ENCODE measurements at places on chromosomes 13 and 19. TPM values are rescaled to one million over a fixed set of nuclear protein-coding genes. Genes with fewer than 3 reads are reported as not detected.

Gene GNG8
- total RNA-seq: not detected

Gene FUT3
- 32.0 TPM for total RNA-seq

Gene C19orf85
- total RNA-seq: not detected

Gene MOB3A
- 51.0 TPM for total RNA-seq

Gene TMTC4
- 17.8 TPM for total RNA-seq

Gene ANGPTL8
- not detected for total RNA-seq

Gene DHDH
- total RNA-seq: not detected

Gene PRODH2
- total RNA-seq: not detected

Gene TMEM38A
- total RNA-seq: 3.2 TPM

Gene HRC
- 5.1 TPM for total RNA-seq

Gene FGF21
- not detected for total RNA-seq

Gene CD33
- 4.0 TPM for total RNA-seq

Gene ZNF723
- not detected for total RNA-seq

DNA sequence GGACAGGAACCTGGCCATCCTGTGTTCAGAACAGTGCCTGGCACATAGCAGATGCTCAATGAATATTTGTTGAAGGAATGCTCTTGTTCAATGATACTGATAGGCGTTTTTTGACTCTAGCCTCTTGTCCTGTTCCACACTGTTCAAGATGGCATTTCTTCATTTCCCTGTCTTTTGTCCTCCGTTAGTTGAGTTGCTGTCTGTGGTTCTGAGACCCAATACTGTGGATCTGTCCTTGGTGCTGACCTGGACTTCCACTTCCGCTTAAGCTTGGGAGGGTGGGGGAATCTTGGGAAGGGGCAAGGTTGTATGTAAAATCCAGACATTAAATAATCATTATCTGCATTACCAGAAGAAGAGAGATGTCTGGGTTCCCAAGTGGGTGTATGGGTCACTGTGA lies 8.3 kb upstream of the KCNN4 start:
- no peak for DNase-seq

GRCh38 chr19:19081642-19082151 lies 17.9 kb downstream of the SLC25A42 start:
- DNase-seq: no peak

DNA sequence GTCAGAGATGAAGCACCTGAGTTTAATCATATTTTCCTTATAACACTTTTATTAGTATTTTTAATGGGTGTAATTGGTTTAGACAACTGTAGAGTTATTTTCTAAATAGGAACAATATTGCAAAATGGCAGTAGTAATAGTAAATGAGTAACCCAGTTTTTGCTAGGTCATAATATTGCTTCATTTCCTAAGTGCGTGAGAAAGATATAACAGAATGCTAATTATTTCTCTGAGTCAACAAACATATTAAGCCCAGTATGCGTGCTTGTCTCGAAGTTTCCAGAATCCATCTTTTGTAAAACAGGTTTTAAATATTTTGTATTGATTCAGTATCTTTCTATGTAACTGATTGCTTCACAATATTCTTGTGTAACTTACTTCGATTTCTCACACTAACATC lies 315.3 kb downstream of the MYO16 start:
- DNase-seq: no peak

- no peak for DNase-seq
Measured at GRCh38 chr19:16309643-16310042, 15.0 kb upstream of the KLF2 start.

GRCh38 chr13:112887151-112887550 lies 81.9 kb upstream of the MCF2L start:
- DNase-seq: no peak

- DNase-seq: no peak
Measured at GRCh38 chr19:17505223-17505622, 6.2 kb upstream of the PGLS start.

- DNase-seq: no peak
Measured at GRCh38 chr13:39353988-39354387, 249.0 kb downstream of the LHFPL6 start.

DNA sequence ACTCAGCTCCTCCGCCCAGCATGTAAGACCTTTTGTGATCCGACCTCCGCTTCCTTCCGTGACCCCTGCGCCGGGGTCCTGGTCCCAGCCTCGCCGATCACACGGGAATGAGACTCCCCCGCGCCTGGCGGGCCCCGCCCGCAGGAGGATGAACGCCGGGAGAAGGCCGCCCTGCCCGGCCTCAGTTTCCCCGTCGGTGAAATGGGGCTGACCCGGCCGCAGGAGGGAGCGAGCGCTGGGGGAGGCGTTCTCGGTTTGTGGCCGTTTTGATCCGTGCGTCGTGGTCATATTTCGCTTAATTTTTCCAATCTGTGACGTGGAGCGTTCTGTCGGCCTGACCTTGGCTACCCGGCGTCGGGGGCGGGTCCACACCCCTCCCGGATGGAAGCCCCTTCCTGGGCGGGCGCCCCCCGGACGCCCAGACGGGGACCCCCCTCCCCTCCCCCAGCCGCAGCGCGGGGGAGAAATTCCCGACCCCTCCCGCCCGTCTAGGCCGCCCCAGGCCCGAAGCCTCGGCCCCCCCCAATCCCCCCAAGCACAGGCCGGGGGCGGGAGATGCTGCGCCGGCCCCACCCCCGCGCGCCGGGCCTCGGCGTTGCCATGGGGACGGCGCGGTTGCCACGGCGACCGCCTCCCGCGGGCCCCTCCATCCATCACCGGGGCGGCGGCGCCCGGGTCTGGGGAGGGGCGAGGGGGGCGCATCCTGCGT lies 11.1 kb downstream of the PALM start:
- DNase-seq: no peak

DNA sequence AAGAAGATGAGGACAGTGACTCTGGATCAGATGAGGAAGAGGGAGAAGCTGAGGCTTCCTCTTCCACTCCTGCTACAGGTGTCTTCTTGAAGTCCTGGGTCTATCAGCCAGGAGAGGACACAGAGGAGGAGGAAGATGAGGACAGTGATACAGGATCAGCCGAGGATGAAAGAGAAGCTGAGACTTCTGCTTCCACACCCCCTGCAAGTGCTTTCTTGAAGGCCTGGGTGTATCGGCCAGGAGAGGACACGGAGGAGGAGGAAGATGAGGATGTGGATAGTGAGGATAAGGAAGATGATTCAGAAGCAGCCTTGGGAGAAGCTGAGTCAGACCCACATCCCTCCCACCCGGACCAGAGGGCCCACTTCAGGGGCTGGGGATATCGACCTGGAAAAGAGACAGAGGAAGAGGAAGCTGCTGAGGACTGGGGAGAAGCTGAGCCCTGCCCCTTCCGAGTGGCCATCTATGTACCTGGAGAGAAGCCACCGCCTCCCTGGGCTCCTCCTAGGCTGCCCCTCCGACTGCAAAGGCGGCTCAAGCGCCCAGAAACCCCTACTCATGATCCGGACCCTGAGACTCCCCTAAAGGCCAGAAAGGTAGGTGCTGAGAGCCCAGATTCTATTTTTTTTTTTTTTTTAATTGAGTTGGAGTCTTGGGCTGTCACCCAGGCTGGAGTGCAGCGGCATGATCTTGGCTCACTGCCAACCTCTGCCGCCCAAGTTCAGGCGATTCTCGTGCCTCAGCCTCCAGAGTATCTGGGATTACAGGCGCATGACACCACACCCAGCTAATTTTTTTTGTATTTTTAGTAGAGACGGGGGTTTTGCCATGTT lies 2.3 kb downstream of the PPP1R15A start:
- DNase-seq: no peak

GRCh38 chr13:100773429-100773828 lies 98.8 kb upstream of the TMTC4 start:
- DNase-seq: no peak

- DNase-seq: no peak
Measured at GRCh38 chr13:87656306-87656705, 14.9 kb upstream of the SLITRK5 start.

- peak; percentile 89 for DNase-seq
Measured at GRCh38 chr19:41958367-41959055, 610 bp downstream of the RABAC1 start.

DNA sequence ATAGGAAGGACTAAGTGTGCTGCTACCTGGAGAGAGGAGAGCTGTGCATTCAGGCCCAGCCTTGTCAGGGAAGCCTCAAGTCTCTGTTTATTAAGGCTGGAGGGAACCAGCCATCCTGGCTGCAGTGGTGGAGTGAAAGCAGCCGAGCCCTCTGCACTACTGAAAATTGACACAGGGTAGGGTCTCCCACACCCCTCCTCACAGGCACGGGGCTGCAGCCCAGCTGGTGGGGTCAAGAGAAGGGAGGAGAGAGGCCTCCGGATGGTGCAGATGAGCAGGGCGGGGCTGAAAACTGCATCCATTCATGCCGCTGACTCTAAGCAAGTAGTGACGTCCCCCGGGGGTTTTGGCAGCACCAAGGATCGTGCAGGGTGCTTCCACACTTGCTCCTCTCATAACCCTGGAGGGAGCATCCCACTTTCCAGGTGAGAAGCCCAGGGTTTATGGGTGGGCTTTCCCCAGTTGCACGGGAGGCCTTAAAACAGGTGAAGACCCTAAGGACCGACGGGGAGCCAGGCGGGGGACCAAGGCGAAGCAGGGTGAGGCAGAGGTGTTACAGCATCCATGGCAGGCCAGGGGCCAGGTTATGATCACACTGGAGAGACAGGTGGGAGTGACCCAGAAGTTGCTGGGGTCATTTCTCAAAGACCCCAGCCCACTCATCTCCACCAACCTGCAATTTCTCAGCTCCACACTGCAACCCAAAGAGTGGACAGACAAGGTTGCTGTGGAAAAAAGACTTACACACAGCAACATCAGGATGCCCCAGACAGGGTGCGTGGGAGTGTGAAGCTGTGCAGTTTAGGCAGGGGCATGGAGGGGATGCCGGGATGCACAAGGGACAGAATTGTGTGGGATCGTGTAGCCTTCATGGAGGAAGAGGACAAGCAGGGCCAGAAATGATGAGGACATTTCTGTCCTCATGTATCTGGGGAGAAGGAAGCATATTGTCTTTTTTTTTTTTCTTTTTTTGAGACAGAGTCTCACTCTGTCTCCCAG lies 36.8 kb downstream of the VSTM2B start:
- no peak for DNase-seq

DNA sequence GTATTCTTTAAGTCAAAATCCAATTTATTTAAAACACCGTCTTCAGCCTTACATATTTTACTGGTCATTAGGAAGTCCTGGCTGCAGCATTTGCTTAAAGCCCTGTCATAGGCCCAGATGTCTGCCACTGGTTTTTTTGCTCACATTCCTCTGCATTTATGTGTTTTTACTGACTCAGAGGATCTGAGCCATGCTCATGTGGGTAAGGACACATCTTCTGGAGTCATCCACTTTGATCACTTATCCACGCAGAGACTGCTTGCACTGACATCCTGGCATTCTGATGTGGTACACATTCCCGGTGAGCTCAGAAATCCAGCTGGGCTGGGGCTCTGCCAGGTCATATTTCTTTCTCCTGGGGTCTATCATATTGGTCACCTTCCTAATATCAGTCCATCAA lies 531.7 kb upstream of the ARGLU1 start:
- DNase-seq: no peak

DNA sequence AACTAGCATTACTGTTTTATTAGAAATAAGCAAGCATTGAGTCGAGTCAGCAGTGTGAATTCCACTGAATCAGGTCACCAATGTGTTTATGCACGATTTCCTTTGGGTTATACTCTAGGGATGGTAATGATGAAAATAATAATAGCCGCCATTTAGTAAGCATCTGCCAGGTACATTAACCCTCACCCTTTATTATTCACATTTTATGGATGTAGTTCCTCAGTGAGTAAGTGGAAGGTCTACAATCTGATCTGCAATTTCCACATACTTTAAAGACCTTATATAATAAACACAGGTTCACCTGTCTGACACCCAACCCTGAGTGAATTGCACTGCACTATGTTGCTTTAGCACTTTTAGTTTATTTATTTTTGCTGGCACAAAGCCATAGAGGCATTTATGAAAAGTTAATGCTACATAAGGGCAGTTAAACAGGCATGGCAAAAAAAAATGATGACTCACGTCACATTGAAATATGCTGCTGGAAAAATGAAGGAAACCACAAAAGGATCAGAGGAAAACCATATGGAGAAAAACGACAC lies 122.4 kb downstream of the TRPC4 start:
- no peak for DNase-seq

DNA sequence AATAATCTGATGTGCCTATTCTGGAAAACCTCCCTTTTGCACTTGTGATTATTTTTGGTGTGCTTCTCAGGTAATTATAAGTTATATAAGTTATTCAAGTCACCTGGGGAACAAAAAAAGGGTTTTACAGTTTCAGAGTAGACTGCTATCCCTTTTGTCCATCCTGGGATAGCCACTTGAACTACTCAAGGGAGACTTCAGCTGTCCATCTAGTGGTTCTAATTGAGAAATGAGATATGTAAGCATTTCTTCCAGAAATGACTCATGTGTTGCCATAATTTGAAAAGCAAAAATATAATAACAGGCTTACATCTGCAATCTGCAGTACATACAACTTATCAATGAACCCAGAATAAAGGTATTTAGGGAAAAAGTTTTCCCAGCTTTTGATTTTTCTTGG lies 20.4 kb downstream of the UBL3 start:
- DNase-seq: no peak

DNA sequence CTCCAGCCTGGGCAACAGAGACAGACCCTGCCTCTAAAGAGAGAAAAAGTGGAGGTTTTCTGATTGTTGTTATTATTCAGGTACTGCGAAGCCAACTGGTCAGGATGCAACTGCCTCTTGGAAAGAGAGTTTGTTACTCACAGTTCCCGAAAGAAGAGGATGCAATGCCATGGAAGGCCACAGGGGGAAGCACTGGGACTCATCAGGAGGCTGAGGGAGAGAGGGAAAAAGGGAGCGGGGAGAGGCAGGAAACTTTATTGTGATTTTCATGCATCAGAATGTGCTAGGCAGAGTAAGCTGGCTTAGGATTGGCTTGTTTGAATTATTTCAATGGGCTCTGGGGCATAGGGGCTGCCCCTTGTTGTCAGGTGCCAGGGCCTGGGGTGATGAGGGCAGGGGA lies 27.6 kb downstream of the MYO9B start:
- DNase-seq: no peak

GRCh38 chr19:17235300-17235970 lies 9.4 kb downstream of the OCEL1 start:
- no peak for DNase-seq

- peak; percentile 51 for DNase-seq
Measured at GRCh38 chr13:27619728-27620376, 477 bp downstream of the LNX2 start.

GRCh38 chr19:50792272-50793250 lies 2.3 kb downstream of the ACP4 start:
- DNase-seq: no peak

DNA sequence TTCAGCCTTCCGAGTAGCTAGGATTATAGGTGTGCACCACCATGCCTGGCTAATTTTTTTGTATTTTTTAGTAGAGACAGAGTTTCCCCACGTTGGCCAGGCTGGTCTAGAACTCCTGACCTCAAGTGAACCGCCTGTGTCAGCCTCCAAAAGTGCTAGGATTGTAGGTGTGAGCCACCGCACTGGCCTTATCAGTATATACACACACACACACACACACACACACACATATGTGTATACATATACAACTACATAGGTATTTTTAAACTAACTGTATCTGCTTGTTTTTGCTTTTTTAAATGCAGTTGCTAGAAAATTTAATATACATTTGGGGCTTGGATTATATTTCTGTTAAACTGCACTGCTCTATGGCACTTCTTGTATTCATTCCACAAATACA lies 3.1 kb downstream of the CARD8 start:
- DNase-seq: no peak

Data from ureter (tissue), 1 donor.